Activated CD4-positive, alpha-beta T cell treated with anti-CD3 and anti-CD28 coated beads, Interleukin-2, amount 10 ng/mL, durations not matched to agents 24 days and 14 days (primary cell): ENCODE measurements at places on chromosomes 2 and 18. TPM values are rescaled to one million over a fixed set of nuclear protein-coding genes. Genes with fewer than 3 reads are reported as not detected.

Gene ST6GAL2
- not detected in 2 replicates for total RNA-seq

GRCh38 chr2:37532503-37532902 lies 138.9 kb downstream of the CDC42EP3 start:
- no peak for DNase-seq

DNA sequence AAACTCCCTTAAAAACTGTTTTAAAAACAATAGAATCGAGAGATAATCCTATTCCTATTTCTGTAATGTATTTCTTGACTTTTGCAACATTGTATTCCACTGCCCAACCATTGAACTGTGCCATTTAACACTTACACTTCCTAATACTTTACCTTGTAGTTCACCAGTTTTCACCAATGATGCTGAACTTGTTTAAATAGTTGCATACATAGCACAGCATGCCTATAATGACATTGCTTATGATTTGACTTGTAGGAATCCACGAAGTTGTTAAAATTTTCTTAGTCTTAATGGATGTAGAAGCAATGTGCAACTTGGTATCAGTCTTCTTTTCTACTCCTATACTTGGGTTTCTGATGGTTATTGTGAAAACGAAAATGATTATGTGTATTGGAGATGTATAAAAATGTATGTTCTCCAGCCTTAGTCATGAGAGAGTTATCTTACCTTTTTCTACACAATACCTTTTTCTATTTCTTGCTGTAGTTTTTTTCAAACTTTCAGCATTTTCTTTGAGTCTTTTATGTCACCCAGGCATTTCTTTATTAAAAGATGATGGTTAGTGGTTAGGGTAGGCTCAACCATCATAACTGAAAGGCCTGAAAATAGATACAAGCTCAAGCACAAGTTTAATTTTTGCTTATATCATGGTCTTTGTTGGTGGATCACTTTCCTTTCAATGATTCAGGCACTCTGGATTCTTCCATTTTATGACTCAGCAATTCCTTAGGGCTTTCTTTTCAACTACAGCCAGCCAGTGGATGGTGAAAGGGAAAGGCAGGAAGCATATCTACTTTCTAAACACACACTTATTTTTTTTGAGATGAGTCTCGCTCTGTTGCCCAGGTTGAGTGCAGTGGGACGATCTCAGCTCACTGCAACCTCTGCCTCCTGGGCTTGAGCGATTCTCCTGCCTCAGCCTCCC lies 9.4 kb downstream of the GPD2 start:
- no peak for DNase-seq

DNA sequence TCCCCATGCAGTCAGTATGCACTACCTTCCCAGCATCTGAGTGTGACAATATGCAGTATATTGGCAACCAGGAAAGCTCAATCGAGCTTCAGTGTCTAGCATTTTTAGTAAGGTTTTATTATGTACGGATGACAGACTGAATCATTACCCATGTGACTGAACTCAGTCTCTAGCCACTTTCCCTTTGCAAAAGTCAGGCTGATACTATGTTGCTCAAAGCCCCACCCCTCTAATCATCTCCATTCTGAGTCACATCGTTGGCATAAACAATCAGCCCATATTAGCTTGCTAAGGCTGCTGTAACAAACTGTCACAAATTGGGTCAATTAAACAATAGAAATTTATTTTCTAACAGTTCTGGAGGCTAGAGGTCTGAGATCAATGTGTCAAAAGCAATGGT lies 25.8 kb upstream of the SRD5A2 start:
- no peak for DNase-seq

DNA sequence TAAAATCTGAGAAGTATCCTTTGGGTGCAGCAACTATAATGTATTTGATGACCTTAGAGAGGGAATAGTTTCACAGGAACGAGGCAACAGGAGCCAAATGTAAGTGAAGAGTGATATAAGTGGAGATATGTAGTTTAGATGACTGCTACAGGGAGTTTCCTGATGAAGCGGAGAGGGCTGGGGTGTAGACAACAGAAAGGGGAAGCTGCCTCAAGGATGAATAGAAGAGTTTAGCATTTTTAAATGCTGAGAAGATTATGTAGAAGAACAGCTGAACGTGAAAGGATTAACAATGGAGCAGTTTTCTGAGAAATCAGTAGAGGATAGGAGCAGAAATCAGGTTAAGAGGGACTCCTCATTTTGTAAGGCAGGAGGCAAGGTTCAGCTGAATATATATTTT lies 133.3 kb downstream of the LCLAT1 start:
- no peak for DNase-seq
